Activated naive CD4-positive, alpha-beta T cell treated with anti-CD3 and anti-CD28 coated beads for 36 hours (primary cell): ENCODE measurements at places on chromosomes 12 and 14. TPM values are rescaled to one million over a fixed set of nuclear protein-coding genes. Genes with fewer than 3 reads are reported as not detected.
A peak's percentile ranks its signal among the peaks of the same experiment; 100 is the strongest.

- DNase-seq: no peak
Measured at GRCh38 chr14:92800012-92800411, 5.9 kb downstream of the GOLGA5 start.

- DNase-seq: no peak
Measured at GRCh38 chr12:96314723-96315122, 85.5 kb downstream of the CDK17 start.

Gene SLCO1C1
- total RNA-seq: not detected

- DNase-seq: no peak
Measured at GRCh38 chr12:45703942-45704341, 25.6 kb upstream of the ARID2 start.

- no peak for DNase-seq
Measured at GRCh38 chr14:54816450-54816849, 86.2 kb downstream of the GCH1 start.

DNA sequence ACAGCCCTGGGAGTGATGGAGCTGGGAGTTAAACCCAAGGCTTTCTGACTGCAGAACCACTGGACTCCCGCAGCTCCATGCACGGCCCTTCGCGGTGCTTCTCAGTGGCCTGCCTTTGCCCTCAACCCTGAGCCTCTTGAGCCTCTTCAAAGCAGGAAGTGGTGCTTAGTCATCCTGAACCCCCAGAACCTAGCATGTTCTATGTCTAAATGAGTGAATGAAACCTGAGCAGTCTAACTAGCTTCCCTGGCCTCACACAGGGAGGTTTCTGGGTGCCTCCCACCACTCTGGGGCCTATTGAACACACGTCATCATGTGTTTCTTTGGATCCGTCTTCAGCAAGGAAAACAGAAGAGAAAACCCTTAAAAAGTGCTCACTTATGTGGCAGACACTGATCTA, 117.9 kb upstream of the SFSWAP start:
- DNase-seq: peak; percentile 47

Gene WBP11
- total RNA-seq: 115 TPM

DNA sequence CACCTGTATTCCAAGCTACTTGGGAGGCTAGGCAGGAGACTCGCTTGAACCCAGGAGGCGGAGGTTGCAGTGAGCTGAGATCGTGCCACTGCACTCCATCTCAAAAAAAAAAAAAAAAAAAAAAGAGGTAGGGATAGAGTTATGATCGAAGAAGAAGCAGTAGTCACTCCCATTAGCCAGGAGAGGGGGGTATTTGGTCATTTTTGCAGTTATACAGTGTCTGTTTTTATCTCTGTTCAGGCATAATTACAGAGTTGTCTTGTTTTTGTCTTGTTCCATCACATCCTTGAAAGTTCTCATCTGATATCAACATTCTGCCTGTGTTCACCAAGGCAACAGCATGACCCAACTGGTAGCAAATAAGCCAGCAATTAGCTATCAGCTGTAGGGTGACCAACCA, 98.5 kb upstream of the TMPO start:
- DNase-seq: no peak

Gene TMPRSS12
- total RNA-seq: not detected

Gene TGM1
- total RNA-seq: 13.5 TPM

Gene OAS2
- total RNA-seq: 196 TPM

Gene BLTP3B
- total RNA-seq: 27.2 TPM

DNA sequence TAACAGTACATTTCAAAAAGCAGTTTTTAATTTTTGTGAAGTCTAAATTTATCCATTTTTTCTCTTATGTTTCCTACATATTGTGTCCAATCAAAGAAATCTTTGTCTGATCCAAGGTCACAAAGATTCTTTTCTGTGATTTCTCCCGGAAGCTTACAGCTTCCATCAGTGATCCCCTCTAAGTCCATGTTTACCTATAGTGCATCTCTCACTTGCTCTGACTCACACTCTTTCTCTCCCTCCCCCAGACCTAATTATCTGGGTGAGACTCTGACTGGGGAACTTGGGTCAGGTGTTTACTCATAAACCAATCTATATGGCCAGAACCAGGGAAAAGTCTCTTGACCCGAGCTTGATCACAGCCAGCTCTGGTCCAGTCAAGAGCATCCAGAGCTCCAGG, 224.4 kb downstream of the SPTSSA start:
- DNase-seq: no peak

DNA sequence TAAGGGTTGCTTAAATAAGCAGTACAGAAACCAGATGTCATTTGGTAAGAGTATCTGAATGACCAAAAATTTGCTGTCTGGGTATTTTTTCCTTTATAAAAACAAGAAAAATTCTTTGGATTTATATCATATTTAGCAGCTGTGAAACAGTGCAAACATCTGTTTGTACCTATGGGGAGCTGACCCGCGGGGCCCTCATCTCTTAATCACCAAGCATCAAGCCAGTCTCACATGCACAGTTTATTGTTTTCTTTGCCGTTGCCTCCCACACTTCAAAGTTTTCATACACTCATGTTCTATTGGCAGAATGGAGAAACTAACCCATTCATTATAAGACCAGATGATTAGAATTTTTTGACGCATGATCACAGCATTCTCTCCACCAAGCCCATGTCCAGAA, 142.2 kb downstream of the BMP4 start:
- no peak for DNase-seq

Gene SERPINA1
- 3.1 TPM for total RNA-seq

DNA sequence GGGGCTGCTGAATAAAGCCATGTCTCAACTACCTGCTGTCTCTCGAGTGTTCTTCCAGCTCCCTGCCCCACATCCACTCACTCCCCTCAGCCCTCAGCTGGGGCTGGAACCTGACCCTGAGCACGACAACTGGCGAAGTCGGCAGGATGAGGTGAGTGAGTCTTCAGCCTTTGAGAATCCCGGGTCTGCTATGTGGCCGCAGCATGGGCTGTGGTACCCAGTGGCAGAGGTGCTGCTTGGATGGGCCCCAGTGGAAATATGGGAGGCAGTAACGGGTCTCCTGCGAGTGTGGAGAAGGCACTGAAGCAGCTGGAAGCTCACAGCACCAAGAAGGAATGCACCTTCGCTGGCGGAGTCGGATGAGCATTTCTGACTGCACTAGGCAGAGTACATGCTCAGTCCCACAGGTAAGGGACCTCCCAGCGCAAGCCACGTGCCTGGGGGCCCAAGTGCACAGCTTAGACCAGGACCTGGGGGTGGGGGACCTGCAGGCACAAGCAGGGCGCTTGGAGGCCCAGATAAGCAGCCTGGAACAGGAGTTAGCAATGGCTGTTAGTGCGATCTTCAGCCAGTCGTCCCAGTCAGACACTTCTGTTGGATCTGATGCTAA, 95.5 kb upstream of the TMPO start:
- no peak for DNase-seq

Gene APOF
- total RNA-seq: not detected

- no peak for DNase-seq
Measured at GRCh38 chr14:97206916-97207315, 409.7 kb downstream of the VRK1 start.

Gene UNC79
- 0.07 TPM for total RNA-seq

Gene OR4E2
- total RNA-seq: not detected

GRCh38 chr12:105409279-105409678, 78.8 kb downstream of the C12orf75 start:
- DNase-seq: no peak

GRCh38 chr12:16358878-16359277, 11.4 kb downstream of the MGST1 start:
- no peak for DNase-seq

- peak; percentile 63 for DNase-seq
Measured at GRCh38 chr14:81990312-81990761, 456.7 kb upstream of the SEL1L start.

Gene PLXNC1
- total RNA-seq: 3.6 TPM

DNA sequence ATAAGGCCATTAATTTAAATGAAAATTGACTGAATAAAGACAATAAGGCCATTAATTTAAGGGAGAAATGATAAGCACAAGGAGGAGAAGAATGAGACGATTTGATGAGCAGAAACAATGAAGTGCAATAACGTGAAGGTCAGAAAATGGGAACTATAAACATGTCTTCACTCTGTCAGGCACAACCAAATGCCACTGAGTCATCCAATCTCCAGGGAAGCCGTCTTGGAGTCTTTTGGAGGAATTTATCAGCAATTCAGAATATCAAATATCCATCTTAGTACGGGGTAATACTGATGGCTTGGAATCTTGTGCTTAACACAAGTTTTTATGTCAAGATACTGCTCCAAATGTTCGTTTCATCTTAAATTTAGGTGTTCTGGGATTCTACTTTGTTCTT, 159.9 kb downstream of the CAPZA3 start:
- DNase-seq: no peak
